ENCODE measurements at places on chromosomes 1 and 21.

DNA sequence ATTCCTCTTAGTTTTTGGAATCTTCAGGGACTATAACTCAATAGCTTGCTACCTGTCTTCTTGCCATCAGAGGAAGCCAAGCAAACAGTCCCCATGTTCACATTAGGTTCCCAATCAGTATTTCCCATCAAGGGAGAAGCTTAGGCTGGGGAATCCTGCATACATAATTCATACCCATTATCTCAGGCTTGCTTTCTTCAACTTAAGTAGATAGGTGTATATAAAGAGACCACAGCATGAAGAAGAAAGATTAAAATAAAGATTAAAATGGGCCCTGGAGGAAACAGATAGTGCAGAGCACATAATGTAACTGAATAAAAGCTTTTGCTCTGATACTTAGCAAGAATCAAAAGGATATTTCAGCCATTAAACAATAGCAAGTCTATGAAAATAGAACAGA lies 29.0 kb upstream of the KCNK1 start:
- no peak for DNase-seq

- no peak for DNase-seq
These were observed 255.9 kb upstream of the SNX7 start for GRCh38 chr1:98405581-98406074.

- DNase-seq: no peak
These were observed 12.3 kb upstream of the SLC25A34 start for GRCh38 chr1:15723631-15724246.

- no peak for DNase-seq
These were observed 53.0 kb downstream of the OLFML2B start for GRCh38 chr1:161970633-161971032.

Data from fibroblast of skin of abdomen (primary cell).